ENCODE measurements at places on chromosomes 6 and 20.

DNA sequence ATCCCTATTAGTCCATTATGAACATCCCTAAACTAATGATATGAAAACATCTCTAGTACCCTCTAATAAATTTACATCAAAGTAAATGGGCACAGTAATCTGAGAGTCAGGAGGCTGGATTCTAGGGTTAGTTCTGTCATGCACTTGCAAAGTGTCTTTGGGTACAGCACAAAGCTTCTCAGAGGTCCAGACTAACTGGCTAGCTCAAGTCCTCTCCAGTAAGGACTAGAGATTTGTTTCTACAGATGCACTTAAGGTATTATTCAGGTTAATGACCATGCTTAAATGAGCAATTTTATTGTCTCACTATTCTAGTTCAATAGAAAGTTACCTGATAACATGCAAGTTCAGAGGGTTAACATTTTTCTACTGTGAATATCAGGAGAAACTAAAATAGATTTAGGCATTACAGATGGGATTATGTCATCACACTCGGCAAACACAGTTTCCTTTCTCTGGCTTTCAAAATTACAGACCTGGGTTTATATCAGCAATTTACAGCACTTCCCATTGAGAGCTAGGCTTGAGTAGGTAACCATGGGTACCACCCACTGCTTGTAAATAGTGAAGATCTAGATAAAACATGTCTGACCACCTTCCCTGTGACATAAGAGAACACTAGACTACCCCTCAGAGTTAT is 402.9 kb upstream of the RUNX2 start:
- DNase-seq, result no peak

DNA sequence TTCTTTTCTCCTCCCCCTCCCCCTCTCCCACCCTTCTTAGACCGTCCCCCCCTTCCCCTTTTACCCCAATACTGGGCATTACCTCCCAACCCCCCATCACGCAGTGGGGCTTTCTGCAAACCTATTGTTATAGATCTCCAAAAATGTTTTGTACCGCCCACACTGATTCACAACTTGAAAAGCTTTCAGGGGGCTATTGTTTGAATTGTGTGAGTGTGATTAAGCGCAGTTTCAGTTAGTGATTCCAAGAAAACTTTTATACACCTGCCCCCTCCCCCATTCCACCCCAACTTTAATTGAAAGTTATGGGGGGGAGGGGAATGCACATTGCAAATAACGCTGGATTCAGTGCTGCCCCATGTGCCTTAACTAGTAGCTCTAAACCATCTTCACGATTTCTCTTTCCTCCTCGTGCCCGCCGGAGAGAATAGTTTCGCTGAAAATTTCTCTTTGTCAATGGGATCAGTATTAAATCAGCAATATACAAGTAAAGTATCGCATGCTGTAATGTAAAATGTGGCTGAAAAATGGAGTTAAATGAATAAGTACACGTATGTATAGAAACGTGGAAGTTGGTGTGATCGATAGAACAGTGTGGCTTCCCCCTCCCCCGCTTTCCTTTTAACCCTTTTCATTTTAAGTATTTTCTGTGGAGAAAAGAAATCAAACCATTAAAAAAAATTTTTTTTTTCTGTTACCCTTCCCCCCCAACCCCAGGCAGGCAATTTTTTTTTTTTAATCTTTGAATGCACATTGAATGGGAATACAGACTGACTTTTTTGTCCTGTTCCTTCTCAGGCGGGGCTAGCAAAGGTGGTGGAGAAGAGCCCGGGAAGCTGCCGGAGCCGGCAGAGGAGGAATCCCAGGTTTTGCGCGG is 632 bp downstream of the LIN28B start:
- DNase-seq, result no peak

DNA sequence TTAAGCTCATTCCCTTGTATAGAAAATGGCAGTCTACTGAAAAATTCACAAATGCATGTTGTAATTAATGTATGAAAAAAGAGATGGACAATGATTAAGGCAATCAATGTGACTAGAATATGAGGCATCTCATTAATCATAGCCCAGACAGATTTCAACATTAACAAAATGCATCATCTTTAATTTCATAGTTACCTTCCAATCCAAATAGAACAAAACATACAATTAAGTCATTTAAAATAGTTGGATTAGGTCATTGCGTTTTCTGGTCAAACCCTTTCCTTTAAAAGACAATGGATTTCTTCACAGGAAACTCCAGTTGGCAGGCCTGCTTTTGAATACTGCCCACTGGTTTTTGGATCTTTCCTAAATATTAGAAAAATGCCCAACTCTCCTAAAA is 203.9 kb downstream of the HAO1 start:
- no peak for DNase-seq

- no peak for DNase-seq
These were observed 140.8 kb upstream of the PTPN1 start for GRCh38 chr20:50369225-50370035.
